Ascending aorta (tissue), 2 donors: ENCODE measurements at places on chromosomes 5 and 9.

DNA sequence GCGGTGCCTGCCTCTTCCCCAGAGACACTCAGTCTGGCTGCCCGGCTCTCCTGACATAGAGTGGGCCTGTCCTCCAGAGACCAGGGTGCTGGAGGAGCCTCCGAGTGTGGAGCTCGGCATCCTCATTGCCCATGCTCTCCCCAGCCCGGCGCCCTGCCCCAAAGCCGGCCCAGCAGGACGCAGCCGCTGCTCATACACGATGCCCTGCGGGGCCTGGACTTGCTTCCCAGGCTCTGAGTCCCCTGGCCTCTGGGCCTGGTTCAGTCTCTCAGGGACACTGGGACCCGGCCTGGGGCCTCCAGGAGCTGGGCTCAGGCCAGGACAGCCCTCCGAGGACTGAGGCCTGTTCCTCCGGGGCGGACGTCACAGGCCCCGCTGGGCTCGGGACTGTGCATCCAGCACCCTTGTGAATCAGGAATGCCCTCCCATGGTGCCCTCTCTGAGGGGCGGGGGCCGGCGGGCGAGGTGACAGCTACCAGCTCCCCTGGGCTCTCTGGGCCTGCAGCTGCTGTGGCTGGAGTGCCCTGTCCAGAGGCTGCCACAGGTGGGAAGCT is 23.2 kb downstream of the TPPP start:
- no peaks in the 10 kb centered on the region for H3K27me3 ChIP-seq
- H3K4me3 ChIP-seq = no peak overlapping the region
- H3K36me3 ChIP-seq = peaks cover 16% of the 10 kb centered on the region
- DNase-seq = no peak

- H3K4me3 ChIP-seq = no peak overlapping the region
- DNase-seq = no peak
- H3K36me3 ChIP-seq = no peaks in the 10 kb centered on the region
- H3K27me3 ChIP-seq = no peaks in the 10 kb centered on the region
- no peak overlapping the region for H3K27ac ChIP-seq
These were observed 170.7 kb downstream of the RANBP17 start for GRCh38 chr5:171032435-171032973.

- no peaks in the 10 kb centered on the region for H3K36me3 ChIP-seq
- no peak for DNase-seq
- no peaks in the 10 kb centered on the region for H3K27me3 ChIP-seq
These were observed 132.3 kb upstream of the SLIT3 start for GRCh38 chr5:169433221-169433651.

DNA sequence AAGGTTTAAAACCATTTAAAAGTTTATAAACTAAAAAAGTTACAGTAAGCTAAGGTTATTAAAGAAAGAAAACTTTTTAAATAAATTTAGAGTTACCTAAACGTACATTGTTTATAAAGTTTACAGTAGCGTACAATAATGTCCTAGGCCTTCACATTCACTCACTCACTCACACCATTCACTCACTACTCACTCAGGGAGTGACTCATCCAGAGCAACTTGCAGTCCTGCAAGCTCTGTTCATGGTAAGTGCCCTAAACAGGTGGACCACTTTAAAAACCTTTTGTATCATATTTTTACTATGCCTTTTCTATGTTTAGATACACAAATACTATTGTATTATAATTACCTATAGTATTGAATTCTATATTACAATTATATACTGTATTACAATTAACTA is 190.8 kb upstream of the RASA1 start:
- no peak overlapping the region for H3K4me3 ChIP-seq
- H3K4me1 ChIP-seq = no peaks in the 10 kb centered on the region
- no peak for DNase-seq

DNA sequence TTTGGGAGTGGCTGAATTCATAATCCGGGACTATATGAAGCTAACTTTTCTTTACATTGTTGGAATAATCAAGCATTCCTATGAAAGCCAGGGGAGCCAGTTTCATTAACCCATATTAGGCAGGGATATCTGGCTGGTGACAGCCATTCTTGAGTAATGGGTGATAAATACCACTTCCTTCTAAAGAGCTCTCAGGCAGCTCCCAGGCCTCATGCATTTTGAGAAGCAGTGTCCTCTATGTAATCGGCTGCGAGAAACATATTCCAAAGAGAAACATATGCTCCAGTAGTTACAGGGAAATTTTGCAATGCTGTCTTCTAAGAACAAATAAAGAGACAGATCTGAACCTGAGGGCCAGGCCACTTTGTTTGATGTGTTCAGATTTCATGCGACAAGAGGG is 83.1 kb downstream of the MSX2 start:
- H3K27me3 ChIP-seq = no peaks in the 10 kb centered on the region
- DNase-seq = no peak
- H3K4me1 ChIP-seq = no peaks in the 10 kb centered on the region

DNA sequence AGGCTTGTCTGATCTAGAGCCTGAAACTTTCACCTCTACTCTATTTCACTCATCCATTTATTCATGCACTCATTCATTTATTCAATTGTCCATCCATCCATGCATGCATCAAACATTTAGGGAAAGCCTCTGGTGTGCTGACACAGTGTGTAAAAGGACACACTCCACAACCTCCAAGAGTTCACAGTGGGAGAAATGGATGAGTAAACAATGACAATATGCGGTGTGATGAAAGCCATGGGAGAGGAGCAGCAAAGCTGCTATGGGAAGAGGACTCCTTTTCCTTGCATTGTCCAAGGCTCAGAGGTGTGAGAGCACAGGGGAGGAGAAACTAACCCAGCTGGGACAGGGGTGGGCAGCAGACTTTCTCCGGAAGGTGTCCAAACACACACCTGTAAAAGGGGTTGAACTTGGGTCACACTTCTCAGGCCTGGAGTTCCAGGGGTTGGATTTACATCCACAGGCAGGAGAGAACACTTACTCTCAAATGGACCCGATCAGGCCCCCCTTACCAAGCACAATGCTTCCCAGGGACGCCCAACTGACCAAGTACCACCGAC is 21.2 kb upstream of the PFDN1 start:
- peak; percentile 31 for DNase-seq
- H3K36me3 ChIP-seq = no peaks in the 10 kb centered on the region
- H3K4me3 ChIP-seq = no peak overlapping the region
- peak overlapping the region; percentile 85 for H3K27ac ChIP-seq
- H3K4me1 ChIP-seq = peaks cover 26% of the 10 kb centered on the region
